Stimulated activated CD4-positive, alpha-beta T cell treated with anti-CD3 and anti-CD28 coated beads, Interleukin-12 subunit alpha, Interleukin-12 subunit beta, amount 100 ng/mL, for 24 hours (primary cell): ENCODE measurements at places on chromosomes 2 and 18.

DNA sequence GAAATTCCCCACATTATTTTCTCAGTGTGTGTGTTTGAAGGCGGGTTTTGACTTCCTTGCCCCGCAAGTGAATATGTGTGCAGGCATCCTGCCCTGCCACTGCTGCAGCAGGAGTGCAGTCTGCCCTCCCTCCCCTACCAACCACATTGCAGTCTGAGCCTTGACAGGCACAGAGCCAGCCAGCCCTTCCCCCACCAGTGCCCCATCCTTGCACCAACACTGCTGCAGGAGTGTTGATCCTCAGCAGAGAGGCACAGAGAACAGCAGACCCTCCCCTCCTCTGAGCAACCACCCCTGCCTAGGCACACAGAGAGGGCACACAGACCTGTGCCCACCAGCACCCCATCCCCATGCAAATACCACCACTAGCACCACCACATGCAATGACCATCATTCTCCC is 683.0 kb upstream of the PKDCC start:
- DNase-seq, result no peak

DNA sequence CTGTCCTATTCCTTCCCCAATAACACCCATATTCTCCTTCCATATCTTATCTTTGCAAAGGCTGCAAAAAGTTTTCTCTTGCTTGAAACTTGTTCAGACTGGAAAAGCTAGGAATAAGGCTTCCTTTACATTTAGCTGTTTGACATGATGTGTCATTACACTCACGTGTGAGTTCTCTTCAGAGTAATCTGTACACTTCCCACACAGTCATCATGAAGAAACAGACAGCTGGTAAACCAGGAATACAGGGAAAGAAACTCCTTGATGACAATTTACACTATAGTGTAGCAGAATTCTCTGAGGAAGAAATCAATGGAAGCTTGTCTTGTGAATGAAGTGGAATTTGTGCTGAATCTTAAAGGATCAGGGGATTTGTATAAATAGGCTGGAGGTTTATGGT is 628.6 kb upstream of the CDH2 start:
- no peak for DNase-seq

DNA sequence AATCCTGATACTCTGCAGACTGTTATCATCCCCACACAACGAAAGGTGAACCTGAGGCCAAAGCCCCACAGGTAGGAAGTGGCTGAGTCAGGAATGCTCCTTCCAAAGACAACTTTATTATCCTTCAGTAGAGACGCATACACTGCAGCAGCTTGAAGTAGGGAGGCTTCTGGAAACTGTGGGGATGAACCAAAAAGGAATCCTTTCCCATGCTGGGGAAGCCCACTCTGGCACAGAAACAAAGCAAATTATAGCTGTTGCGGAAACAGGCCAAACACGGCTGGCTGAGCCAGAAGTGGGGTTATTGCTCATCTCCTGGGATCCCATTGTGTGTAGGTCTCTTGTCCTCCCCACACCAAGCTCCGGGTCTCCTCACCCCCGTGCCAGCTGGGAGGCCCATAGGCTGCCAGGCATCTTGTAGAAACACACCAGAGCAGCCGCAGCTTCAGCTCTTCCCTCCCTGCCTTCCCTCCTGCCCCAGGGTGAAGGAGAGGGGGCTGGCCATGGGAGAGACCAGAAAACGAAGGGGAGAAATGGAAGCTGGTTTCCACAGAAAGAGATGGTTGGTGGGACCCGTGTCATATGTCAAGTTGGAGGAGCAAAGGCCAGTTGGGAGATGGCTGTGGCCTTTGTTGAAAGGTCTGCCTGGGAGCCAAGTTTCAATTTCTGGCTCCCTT is 176.9 kb upstream of the NABP1 start:
- no peak for DNase-seq

DNA sequence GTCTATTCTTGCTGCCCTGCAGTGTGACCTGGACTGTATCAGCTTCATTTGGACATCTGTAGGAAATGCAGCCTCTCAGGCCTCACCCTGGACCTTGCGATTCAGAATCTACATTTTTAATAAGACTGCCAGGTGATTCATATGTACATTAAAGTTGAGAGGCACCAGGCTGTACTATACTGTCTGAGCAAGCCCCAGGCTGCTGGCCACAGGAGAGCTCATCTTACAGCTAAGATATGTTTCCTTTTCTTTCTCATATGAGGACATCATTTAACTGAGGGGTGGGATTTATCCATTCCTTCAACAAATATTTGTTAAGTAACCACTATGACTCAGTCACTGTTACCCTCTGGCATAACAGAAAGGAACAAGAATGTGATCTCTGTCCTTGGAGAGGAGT is 78.2 kb upstream of the GCFC2 start:
- no peak for DNase-seq

GRCh38 chr18:49025767-49026500 is 75.2 kb upstream of the SMAD7 start:
- no peak for DNase-seq

DNA sequence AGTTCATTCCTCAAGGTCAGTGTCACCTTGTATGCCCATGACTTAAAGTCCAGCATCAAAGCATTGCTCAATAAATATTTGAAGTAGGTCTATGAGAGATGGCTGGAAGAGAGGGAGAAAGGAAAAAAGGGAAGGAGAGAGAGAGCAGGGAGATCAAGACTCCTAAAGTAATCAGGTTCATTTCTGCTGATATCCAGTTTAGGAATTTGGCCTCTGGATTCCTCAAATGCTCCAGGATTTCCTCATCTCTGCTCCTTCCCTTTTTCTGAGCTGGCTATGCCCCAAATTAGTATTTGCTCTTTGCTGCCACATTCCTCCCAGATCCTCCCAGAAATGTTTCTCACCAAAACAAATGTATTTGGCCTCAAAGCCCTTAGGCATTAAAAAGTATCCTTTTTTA is 739.4 kb upstream of the CHAC2 start:
- no peak for DNase-seq

DNA sequence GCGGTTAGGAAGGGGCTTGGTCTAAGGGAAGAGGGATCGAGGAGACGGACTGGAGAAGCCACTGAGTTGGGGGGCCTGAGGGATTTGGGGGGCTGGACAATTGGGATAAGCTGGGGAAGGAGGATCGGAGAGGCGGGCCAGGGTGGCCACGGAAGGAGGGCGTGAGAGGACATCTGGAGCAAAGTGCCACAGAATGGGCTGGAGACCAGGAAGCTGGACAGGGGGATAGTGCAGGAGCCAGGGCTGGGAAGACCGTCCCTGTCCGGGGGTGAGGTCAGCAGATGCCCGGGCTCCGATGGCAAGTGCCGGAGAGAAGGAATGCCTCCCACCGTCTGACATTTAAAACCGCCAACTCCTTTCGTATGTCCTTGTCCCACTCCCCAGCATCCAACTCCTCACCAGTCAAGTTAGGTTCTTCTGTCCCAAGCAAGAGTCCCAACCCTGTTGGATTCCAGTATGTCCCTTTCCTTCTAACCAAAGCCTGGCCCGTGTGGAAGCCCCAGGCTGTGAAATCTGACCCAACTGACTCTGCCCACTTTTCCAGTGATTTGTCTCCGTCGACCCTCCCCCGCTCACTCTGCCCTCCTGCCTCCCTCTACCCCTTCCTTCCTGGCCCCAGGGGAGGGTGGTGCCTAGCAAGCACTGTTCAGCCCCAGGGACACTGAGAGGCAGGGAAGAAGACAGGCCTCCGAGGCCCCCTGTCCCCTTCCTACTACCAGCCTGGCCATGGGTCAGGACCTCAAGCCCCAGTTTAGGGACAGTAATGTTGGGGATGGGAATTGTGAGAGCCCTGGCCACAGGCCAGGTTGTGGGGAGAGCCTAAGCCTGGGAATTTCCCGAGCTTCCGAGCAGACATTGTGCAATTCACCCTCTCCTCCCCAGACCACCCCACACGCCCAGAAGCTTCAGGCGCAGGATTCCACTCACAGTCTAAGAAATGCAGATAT is 31.5 kb upstream of the TMBIM1 start:
- DNase-seq, result no peak

DNA sequence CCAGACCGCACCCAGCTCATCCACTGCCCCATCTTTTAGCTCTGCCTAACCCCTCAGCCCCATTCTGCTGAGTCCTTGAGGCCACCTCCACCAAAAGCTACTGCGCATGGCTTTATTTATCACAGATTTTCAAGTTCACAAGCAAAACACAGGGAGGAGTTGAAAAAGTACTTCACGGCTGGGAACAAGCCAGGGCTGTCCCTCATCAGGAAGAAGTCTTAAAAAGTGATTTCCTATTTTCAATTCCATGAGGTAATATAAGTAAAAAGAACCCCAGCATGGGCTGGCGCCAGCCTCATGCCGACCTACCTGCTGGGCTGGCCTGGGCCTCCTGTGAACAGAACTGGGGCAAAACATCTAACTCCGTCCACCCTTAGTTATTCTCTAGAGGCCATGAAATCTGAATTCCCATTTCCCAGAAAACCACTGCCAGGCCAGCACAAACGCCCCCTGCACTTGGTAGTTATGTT is 69.0 kb downstream of the POLR1A start:
- no peak for DNase-seq

GRCh38 chr2:39099870-39100728 is 20.8 kb downstream of the SOS1 start:
- DNase-seq, result no peak

DNA sequence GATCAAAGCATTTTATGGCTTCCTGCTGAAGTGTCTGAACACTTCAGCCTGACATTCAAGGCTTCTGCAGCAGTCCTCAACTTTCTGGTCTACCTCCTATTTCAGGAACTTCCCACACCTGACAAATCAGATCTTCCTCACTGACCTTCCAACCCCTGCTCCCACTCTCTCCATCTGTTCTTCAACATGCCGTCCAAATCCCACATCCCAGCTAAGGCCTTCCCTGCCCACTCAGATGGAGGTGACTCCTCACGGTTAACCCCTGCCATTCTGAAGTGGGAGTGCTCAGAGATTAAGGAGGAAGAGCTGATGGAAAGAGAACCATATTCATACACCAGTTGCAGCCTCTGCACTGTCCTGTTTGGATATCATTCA is 104.8 kb downstream of the POLR1A start:
- no peak for DNase-seq

GRCh38 chr2:215141706-215142105 is 3.3 kb upstream of the ABCA12 start:
- DNase-seq, result no peak

DNA sequence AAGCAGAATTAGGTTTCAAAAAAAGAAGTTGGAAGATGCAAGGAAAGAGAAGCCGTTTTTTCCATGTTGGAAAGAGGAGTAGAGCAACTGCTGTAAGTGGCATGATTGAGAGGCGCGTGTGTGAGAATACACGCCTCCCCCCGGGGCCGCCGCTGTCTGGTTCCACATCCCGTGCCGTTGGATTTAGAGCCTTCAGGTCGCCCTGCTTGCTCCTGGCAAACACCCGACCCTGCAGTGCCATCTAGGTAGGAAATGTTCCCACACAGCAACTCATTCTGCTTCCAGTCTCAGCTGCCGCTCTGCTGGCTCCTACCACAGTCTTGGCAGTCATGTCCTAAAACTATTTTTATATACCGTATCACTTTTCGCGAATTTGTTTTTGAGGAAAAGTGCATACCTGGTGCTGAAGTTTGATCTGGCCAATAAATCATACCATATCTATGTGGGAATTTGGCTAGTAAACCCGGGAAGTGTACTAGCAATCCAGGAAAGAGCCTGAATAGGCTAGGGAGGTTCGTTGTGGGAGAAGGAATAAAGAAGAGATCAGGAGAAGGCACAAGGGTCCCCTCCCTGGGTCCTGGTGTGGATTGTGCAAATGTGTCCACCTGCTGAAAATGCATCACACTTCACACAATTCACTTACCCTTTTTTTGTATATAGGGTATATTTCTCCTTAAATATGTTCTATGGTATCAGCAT is 372.7 kb downstream of the FBXO15 start:
- no peak for DNase-seq

DNA sequence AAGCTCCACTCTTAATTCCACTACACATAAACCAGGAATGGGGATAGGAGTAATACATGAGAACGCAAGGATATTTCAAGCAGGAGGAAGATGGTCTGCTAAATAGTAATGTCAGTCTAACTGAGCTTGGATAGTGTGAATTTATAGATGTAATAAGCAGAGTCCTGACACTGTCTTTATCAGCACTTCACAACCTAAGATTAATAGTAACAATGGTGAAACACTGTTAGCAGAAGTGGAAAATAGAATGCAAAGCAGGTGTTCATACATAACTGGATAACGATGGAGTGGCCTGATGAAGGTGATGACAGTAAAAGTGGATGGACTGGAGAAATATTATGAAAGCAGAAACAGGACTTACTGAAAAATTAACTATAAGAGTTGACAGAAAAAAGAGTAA is 80.4 kb downstream of the ROCK2 start:
- DNase-seq, result no peak

DNA sequence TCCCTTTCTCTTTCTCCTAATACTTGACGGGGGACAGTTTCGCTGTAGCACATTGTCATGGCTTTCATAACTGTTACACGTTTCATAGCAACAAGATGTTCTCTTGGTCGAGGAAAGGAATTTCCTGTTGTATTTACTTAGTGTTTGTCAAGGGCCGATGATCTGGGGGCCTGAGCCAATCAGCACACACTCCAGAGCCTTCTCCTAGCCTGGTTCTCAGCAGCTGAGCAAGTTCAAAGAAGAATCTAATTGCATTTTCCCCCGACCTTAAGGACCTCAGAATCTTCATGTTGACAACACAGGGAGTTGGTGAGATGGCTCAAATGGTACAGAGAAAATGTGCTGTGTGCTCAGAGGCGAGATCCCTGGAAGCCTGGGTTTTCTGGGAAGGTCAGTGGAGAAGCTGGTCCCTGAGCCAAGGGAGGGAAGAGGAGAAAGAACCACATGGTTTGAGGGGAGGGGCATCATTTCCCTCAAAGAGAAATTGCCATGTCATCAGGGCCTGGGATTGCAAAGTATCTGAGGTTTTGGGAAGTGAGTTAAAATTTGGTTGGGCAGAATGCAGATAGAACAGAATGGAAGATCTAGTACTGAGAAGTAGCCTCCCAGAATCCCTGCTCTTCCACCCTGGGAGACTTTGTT is 76.9 kb upstream of the AGAP1 start:
- no peak for DNase-seq

DNA sequence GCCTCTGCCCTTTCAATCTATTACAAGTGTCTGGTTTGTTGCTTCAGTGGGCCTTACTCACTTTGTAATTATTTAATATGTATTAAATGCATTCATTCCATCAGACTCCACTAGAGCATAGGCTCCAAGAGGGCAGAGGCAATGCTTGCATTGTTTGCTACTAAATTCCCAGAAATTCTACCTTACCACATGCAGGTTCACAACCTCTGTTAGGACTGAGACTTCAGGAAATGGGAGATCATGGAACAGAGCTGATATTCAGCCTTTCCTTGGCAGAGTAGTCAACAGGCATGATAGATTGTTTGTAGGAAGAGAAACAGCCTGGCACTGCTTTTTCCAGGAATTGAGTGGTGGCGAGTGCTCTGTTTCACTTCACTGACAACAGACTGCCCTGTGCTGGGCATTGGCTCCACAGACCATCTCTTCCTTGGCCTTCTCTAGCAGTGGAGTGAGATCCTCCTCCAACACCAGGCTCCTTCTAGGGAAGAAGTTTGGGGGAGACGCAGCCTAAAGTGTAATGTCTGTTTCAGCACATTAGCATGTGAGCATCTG is 6.2 kb upstream of the MATN3 start:
- DNase-seq, result no peak

DNA sequence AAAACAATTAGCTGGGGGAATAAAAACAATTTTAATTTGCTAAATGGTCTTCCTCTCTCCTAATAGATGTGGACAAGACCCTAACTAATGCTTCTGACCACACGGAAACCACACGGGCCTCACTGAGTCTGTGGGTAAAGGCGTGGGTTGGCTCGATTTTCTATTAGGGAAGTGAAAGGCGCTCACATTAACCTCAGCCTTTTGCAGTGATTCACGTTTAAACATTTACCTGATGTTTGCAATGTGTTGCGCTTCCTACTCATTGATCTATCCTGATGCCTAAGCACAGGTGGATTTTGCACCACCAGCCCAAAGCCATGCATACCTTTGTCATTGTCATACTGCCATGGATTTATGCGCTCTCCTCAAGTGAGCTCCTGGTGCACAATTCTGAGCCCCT is 35.6 kb upstream of the NRP2 start:
- no peak for DNase-seq
